T-helper 22 cell (primary cell): ENCODE measurements at places on chromosomes 16 and 17.

- DNase-seq = no peak
Measured at GRCh38 chr16:16797239-16797638, 418.3 kb downstream of the NPIPA7 start.

DNA sequence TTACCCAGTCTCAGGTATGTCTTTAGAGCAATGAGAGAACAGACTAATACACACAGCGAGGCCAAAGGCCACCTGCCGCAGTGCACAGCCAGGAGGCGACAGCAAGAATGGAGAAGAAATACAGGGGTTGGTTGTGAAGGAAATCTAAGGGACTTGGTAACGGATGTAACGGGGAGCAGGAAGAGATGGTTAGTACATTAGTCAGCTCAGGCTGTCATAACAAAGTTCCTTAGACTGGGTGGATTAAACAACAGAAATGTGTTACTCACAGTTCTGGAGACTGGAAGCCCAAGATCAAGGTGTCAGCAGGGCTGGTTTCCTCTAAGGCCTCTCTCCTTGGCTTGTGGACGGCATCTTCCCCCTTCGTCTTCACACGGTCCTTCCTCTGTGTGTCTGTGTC is 47.1 kb downstream of the TVP23C start:
- DNase-seq = no peak

DNA sequence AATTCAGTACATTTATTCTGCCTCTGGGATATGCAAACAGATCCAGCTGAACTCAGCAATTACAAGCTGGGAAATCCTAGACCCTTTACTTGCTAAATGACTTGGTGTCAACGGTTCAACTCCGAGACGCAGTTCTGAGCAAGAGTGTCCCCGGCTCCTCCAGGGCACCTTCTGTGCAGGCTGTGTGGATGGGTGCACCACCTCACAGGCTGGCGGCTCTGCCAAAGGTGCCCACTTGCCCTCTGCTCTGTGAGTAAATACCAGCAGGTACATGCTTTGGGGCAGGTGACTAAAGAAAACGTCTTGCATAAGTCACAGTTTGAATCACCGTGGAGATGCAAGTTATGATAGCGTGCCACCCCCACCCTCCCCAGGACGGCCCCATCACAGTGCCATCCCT is 23.3 kb downstream of the MAP1LC3B start:
- DNase-seq = no peak

- DNase-seq = no peak
Measured at GRCh38 chr16:66515596-66516508, 34.1 kb downstream of the TK2 start.

DNA sequence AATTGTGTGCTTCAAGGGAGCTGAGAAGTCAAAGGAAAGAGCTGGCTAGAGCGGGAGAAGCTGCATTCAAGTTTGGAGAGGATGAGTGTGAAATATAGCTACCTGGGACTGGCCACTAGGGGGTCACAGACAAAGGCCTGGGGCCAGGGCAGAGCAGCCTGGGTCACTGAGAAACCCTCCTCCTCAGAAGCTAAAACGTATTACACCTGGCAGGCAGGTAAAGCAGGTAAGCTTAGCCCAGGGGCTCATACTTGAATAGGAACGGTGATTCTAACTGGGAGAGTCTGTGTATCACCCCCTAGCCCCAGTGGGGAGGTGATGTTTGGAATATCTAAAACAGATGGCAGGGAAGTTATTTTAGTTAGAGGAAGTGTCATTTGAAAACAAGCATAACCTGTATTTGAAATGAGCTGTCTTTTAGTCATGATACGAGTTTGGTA is 6.8 kb downstream of the KRT37 start:
- DNase-seq = no peak

DNA sequence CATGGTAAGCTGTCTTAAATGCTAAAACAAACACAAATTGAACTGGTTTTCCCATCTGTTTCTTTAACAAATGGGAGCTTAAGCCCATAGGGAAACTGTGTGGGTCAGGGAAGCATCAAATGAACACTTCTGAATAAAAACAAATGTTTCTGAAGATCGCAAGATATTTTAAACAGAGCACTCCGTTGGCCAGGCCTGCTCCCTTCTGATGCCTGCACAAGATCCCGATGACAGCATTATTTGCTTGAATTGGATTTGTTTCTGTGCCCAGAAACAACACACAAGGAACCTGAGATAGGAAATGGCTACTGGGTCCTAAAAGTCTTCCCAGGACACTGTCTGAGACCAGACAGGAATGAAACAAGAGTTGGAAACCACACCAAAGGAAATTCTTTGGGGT is 425.8 kb upstream of the ZFHX3 start:
- DNase-seq = no peak

DNA sequence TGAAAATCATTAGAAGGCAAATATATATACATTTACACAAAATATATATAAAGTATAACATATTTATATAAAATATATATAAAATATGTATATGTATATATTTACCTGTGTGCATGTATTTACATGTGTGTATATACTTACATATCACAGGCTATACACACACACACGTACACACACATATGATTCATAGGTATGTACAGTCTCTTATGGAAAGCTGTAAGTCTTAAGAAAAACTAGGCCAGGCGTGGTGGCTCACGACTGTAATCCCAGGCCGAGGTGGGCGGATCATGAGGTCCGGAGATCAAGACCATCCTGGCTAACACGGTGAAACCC is 14.7 kb downstream of the TOM1L2 start:
- no peak for DNase-seq

DNA sequence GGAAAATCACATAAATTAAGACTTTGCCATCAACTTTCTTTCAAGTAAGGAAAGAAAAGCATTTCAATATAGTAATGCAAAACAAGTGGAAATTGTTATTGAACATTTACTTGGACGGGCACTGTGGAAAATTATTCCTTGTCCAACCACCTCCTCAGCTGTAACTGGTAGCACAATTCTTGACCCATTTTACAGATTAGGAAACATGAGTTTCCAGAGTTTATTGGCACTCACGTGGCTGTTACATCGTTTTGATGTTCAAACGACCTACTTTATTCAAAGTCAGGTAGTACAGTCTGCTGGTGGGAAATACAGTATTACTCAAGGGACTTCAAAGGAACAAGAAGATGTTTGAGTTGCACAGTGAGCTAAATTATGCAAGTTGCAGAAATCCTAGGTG is 866 bp upstream of the PCTP start:
- no peak for DNase-seq

GRCh38 chr17:73600103-73600871 is 44.0 kb downstream of the SDK2 start:
- DNase-seq = no peak

DNA sequence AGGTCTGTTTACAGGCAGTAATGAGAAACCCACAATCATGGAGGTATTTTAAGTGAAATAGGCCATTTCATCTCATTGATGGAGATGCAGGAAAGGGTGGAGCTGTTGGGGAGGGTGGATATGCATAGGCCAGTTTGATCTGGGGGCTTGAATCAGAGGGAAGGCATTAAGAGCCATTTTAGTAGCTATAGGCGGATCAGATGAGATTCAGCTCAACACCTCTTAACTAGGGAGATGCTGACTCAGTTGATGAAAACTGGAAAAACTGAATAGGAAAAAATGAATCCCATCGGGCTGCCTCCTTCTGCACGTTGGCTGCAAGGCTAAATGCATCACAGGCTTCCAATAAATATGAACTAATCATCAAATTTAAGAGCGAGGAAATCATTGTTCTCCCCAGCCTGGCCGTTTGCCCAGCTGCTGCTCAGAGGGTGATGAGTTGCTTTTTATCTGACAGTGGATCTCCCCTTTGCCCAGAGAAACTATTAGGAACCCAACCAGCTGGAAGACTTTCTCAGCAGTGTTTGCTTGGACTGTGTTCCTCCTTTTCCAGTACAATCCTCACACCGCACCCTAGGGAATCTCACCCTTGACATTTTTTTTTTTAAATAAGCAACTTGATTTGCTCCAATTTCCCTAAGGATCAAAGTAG is 149.6 kb downstream of the SOX9 start:
- no peak for DNase-seq

DNA sequence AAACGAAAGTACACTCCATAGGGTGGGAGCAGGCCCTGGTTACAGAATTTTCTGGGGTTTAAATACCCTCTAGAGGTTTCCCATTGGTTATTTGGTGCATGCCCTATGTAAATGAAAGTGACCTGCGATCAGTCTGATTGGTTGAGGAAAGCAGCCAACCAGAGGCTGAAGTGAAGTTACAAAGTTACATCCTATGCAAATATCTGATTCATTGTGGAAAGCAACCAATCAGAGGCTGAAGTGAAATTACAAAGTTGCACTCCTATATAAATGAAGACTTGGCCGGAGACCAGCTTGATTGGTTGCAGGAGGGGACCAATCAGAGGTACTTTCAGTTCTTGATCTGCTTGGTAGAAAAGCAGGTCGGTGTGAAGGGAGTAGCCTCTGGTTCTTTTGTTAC is 24.4 kb downstream of the NAA60 start:
- no peak for DNase-seq

DNA sequence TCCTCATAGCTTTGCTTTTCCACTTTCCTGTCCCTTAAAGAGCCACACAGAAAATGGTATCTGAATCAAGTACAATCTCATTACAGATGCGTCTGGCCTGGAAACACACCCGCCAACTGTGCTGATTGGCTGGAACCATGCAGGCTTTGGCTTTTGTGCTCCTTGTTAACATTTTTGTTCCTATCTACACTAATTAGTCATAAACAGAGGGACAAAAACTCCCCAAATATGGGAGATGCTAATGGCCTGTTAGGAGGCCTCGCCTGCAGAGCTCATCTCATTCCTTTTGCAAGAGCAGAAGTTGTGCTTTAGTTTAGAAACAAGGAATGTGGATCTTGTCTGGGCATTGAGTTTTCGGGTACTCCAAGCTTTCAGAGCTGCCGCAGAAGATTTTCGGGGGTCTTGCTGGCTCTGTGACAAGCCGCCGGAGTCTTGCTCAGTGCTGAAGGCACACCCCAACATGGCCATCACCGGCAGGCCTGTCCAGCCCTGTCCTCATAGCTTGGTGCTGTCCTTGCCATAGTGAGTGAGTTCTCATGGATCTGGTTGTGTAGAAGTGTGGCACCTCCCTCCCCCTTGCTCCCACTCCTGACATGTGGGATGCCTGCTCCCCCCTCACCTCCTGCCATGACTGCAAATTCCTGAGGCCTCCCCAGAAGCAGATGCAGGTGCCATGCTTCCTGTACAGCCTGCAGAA is 69.8 kb downstream of the METRNL start:
- no peak for DNase-seq

- no peak for DNase-seq
Measured at GRCh38 chr17:79169366-79169765, 94.7 kb downstream of the ENGASE start.

- DNase-seq = no peak
Measured at GRCh38 chr17:39979893-39980350, 685 bp upstream of the PSMD3 start.

DNA sequence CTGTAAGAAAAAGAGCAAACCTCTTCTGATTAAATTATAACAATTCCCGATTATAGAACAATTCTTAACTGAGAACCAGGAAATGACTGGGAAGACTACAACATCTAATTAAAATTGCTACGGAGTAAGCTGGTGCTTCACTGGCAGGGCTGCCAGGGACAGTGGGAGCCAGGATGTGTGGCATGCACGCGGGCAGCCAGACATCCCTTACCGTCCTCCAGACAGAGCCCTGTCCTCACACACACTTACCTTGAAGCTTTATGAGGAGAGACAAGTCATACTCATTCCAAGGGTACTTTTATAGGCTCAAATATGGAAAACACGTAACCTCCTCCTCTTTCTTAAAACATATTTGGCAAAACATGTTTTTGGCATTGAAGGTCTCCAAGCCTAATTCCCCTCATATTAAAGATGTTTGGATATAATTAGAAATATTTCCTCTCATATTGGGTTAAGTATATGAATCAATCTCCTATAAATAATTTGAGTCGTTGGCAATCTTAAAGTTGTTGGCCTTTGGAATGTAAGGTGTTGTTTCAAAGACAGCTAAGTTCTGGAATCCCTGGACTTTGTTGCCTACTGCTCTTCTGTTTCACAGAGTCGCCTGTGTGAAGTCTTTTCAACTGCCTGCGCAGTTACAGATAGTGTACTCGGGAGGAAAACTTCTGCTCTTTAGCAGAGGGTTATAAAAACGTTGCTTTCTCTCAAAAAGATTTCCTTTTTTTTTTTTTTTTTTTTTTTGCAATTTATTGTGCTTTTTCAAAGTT is at the start of gene MYH1:
TSS of gene MYH1 (minus strand) at position 272 of the 767 bp plus-strand sequence. CDS start 1,900 bp downstream, outside the sequence.
- no peak for DNase-seq

DNA sequence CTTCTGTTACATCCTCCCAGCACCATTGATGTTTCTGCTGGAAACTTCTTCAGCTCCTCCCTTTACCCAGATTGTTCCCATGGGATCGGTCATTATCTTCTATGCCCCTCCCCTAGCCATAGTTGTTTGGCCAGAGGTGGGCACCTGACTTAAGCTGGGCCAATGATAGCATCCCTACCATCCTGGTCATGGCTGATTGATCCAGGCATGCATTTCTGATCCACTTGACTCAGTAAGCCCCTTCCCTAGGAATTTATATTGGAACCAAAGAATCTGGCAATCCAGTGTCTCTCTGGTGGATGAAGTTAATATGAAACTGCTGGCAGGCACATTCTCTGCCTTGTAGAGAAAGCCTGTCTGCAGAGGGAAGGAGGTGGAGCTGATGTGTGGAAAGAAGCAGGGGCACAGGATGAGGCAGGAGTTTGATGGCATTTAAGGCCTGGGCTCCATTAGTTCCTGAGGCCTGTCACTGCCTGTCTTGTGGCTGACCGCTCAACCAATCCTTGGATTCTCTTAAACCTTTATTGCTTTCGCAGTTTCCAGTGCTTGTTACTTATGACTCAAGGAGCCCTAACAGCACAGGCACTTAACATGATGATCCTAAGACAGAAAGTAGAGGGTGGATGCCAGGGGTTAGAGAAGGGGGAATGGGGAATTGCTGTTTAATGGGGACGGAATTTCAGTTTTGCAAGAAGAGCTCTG is 152.4 kb downstream of the ABCC12 start:
- no peak for DNase-seq

GRCh38 chr17:32569171-32570080 is 82.6 kb downstream of the CDK5R1 start:
- no peak for DNase-seq

DNA sequence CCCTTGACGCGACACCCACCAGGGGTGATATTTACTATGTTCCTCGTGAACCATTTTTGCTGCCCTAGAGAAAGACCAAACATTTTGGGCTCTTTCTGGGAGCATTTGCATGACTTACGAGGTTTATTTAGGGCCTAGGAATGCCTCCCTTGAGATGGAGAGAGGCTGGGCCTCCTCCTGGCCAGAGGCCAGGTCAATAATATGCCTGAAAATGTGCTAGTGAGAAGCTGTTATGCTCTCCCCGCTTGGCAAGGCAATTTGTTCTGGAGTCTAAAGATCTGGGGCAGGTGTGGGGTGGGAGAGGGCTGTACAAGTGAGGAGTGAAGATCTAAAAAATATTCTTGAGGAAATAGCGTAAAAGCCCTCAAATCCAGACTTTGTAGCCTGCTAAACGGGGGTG is 587.3 kb upstream of the CDH5 start:
- no peak for DNase-seq

DNA sequence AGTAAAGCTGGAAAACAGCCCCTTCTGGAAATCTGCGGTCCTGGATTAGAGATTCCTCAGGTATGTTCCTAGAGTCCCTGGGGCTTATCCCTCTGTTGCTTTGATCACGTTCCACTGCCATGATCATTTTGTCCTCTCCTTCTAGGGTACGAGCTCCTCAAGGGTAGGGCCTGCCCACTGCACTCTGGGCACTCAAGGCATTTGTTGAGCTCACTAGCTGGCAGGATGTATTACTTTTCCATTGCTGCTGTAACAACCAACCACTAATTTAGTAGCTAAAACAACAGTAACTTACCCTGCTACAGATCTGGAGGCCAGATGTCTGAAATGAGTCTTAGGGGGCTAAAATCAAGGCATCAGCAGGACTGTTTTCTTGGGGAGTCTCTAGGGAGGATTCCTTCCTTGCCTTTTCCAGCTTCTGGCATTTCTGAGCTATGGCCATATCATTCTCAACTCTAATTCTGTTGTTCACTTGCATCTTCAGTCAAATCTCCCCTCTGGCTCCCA is 65.7 kb downstream of the ARSG start:
- no peak for DNase-seq
